NCI-H1930 (cell line): ENCODE measurements at places on chromosomes 7 and 10.

DNA sequence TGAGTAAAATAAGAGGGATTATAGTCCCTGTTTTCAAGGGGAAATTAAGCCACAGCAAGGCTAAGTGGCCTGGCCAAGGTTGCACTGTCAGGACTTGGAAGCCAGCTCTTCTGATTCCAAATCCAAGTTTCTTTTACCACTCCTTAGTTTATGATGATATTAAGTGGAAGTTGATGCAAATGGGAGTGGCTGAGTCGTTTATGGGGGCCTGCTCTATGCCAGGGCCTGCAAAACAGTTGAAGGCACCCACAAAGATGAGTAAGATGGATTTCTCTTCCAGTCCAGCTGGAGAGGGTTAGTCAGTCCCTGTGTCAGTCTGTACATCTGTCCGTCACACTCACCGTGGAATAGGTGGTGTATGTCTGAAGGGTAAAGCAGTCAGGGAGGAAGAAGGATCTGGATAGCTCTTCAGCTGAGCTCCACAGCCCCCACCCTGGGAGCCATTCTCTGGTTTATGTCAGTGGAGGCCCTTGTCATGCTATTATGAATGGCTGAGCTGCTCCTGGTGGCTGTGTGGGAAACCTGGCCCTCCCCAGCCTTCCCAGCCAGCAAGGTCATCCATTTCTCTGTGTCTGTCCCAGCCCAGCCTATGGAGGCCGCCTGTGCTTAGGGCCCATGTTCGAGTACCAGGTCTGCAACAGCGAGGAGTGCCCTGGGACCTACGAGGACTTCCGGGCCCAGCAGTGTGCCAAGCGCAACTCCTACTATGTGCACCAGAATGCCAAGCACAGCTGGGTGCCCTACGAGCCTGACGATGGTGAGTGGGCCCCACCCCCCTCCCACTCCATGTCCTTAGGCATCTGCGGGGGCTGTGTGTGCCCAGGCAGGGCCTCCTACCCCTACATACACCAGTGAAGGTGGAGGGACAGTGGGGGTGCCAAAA, 44.5 kb downstream of the TBATA start:
- DNase-seq = no peak

- no peak for DNase-seq
These were observed 292.0 kb upstream of the ZMIZ1 start for GRCh38 chr10:78776756-78777155.

DNA sequence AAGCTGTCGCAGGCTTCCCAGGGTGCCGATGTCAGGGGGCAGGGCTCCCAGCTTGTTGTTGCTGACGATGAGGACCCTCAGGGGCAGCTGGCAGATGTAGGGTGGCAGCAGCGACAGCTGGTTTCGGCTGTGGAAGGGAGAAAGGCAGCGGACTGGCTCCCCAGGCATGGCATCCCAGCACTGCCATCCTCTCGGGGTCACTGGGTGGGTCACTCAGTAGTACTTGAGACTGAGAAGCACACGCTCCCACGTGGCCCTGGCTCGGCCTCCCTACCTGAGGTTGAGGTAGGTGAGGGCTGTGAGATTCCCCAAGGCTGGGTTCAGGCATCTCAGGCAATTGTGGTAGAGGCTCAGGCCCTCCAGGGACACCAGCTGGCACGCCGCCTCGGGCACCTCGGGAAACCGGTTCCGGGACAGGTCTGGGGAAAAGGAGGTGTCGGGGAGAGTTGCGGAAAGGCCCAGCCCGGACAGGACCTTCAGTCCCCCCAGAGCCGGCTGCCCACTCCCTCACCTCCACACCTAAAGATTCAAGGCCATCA, 3.8 kb downstream of the LRCH4 start:
- no peak for DNase-seq

DNA sequence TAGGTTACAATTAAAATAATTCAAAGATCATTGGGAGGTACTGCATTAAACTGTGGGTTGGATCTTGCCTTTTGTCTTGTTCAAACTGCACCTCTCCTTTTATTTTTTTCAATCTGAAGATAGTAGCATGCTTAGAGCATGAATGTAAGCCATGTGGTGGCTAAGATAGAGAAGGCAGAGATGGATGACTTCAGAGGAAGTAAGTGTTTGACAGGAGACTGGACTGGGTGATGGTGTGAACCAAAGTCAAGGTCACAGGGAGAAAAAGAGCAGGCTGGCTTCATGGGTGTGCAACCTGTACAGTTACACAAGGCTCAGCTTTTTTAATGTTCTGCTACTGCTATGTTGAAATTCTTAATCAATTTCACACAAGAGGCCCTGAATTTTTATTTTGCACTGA, 85.6 kb downstream of the ZEB1 start:
- DNase-seq = no peak

GRCh38 chr7:92813390-92814024, 22.9 kb downstream of the CDK6 start:
- no peak for DNase-seq

DNA sequence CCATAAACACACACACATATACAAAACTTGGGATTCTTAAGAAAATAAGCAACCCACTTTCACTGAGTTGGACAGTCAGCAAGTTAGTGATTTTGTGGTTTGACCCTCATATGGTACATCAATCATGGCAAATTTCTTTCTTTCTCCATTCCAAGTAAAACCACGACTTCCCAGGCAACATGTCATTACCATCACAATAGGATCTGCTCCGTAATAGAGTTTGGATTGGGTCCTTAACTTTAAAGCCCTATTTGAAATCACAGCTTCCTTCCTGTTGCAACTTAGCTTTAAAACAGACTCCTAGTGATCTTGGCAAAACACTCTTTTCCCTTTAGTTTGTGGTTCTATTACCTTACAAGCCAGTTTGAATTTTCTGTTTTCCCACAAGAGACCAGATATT, 483.6 kb downstream of the INHBA start:
- no peak for DNase-seq

- DNase-seq = no peak
These were observed 12.0 kb downstream of the SGCE start for GRCh38 chr7:94643771-94644545.

GRCh38 chr7:1716263-1717094, 46.4 kb downstream of the ELFN1 start:
- DNase-seq = no peak

- DNase-seq = no peak
These were observed 62.2 kb upstream of the FAM20C start for GRCh38 chr7:130222-130572.

GRCh38 chr10:102264371-102264770, 19.0 kb downstream of the GBF1 start:
- DNase-seq = no peak

GRCh38 chr7:126529833-126530232, 722.9 kb downstream of the GRM8 start:
- DNase-seq = no peak

DNA sequence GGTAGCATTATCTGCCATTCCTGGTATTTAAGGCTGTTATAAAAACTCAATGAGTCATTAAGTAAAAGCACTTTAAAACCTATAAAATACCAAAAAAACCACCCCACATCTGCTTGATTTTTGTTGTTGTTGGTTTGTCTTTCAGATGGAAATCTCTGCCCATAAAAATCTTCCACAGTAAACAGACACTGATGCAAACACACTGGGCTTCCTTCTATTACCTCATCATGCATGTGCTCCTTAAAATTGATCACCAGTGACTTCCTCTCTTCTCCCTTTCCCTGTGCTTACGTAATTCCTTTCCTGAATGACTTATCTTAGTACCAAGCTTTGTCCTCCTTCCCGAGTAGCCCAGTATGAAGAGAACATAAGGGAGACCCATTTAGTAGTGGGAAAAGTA, 167.2 kb downstream of the EVX1 start:
- no peak for DNase-seq

DNA sequence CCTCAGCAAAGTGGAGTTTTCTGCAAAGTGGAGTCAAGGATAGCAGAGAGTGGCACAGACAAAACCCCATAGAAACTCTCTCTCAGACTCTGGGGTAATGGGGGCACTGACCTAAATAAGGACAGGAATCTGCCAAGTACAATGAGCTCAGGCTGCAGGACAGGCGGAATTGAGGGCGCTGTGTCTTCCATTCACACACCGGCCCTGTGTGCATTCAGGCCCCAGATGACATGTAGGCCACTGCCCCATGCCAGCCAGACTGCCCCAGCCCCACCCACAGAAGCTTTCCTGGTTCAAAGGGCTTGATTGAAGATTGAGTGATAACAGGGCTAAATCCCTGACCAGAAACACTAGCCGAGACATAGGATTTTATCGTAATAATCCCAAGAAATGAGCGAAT, 52.7 kb downstream of the EEPD1 start:
- no peak for DNase-seq

- DNase-seq = no peak
These were observed 294.6 kb upstream of the ZNF32 start for GRCh38 chr10:43943119-43943817.

- DNase-seq = no peak
These were observed 34.0 kb downstream of the PODXL start for GRCh38 chr7:131522325-131522930.

DNA sequence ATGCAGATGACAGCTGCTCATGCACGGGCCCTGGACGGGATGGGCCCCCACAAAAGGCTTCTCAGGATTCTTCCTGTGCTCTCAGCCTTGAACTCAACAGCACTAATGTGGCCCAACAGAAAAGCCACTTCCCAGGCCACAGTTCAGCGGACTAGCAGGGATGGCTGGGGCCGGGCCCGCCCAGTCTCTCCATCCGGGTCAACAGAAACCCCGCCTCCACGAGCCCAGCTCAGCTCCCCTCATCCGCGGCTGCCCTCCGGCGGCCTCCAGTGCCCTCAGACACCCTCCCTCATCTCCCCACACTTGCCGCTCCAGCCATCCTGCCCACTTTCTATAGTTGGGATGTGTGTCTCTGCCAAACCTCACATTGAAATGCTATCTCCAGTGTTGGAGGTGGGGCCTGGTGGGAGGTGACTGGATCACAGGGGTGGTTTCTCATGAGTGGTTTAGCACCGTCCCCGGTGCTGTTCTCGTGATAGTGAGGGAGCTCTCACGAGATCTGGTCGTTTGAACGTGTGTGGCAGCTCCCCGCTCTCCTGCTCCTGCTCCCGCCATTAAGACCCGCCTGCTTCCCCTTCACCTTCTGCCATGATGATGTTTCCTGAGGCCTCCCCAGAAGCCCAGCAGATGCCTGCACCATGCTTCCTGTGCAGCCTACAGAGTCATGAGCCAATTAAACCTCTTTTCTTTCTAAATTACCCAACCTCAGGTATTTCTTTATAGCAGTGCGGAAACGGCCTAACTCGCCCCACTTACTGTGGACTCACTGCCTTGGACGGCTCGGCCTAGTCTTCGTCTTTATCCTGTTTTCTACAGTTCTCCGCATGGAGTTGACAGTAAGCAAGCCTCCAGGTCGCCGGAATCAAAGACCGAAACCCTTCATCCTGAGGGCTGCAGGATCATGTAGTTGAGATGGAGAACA, 169.9 kb upstream of the RNF32 start:
- no peak for DNase-seq

DNA sequence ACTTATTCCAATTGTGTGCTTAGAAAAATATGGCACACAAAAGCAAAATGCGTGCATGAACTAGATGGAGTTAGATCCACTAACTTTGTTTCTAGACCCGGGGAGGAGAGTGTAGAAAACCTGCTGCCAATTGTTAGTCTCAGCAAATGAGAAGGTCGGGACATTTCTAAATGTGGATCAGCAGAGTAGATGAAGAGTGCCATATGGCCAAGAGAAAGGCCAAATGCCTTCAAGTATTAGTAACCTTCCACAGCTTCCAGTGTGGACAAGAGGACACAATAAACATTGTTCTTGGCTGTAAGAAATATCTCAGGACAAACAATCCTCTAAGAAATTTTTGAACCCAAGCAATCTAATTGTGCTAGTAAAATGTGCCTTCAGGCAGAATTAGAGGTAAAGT, 690.3 kb downstream of the REEP3 start:
- no peak for DNase-seq

DNA sequence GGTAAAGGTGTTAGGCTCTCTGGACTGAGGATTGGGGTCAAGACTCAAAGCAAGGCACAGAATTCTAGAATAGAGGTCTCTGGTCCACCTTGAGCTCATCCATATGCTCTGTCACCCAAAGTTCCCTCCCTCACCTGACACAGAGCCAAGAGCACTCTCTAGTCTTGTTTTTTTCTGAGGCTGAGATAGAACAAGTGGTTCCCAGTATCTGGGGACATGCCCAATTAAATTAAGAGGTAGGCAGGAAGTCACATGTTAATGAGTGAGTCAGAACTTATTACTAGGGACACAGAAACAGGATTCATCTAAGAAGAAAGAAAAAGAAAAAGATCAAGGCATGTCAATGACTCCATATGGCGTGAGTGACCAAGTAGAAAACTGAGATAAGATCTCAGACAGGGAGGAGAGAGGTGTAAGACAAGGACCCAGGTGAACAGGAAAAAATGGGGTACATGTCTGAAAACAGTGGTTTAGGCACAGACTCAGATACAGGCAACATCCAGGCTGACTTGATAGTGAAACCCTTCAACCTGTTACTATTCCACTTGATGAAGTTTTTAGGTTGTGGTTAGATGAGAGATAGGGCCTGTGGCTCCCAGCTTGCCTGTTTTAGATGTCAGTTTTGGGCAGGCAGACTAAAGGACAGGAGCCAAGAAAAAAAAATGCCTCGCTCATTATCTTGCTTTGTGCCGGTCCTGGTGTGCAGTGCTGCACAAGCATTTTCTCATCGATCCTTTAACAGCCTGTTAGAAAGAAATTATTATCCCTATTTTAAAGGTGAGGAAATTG, 609.9 kb downstream of the CCSER2 start:
- no peak for DNase-seq

- no peak for DNase-seq
These were observed 156.4 kb downstream of the ARID5B start for GRCh38 chr10:62057850-62058249.

GRCh38 chr7:14871880-14872279, 30.7 kb downstream of the DGKB start:
- no peak for DNase-seq

DNA sequence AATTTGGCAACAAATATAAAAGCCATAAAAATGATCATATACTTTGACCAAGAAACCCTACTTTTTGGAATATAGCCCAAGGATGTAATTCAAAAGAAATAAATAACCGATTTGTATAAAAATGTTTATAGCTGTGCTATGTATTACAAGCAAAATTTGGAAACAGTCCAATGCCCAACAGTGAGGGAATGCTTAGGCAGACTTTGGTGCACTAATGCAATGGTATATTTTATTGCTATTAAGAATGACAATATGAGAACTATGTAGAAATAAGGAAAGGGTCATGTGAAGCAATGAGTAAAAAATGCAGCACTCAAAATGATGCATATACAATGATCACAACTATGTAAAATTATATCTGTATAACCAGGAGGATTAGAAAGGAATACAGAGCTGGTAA, 273.8 kb upstream of the HPS1 start:
- DNase-seq = no peak
